IPS DF 6.9 (cell line): ENCODE measurements at places on chromosomes 4 and X.

DNA sequence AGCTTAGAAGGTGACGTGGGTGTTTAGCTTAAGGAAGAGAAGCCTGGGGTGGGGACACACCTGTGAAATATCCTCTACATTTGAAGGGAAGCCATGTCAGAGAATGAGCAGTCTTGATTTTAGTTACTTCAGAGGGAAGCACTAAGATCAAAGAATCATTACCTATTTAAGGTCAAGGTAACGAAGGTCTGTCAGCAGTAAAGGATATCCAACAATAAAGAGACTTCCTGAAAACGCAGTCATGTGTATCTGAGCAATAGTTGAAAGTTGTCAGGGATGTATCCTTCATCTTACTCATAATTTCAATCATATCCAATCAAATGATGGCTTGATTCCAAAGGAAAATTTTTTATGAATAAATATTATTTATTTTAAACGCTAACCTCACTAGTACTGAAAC, 33.5 kb downstream of the IGFBP7 start:
- no peak for DNase-seq

DNA sequence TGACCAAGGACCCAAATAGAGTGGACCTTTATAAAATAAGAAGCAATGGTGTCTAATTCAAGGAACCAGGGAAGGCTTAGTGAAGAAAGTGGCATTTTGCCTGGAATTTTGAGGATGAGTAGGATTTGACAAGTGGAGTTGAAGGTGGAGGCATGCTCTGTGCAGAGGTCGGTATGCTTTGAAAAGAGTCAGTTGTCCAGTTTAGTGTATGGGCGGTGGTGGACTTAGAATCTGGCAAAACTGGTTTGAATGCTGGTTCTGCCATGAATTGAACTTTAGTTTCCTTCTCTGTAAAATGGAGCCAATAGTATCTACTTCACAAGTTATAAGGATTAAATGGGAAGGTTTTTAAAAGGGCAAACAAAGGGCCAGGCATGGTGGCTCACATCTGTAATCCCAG, 29.7 kb downstream of the SEPTIN11 start:
- no peak for DNase-seq

DNA sequence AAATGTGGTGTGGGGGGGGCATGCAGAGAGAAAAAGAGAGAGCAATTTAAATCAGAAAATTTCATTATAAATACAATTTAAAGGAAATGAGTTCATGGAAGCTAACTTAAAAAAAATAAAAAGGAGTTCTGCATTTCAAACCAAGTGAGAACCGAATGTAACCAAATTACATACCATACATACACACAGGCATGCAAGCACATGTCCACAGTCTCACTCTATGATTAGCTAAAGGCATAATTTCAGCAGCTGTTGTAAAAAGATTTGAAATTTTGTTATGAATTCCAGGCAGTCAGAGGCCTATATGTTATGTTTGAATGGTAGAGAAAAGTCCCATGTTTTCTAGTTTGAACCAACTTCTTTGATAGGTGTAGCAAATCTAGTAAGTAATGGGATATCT, 611.6 kb upstream of the ADGRL3 start:
- no peak for DNase-seq

DNA sequence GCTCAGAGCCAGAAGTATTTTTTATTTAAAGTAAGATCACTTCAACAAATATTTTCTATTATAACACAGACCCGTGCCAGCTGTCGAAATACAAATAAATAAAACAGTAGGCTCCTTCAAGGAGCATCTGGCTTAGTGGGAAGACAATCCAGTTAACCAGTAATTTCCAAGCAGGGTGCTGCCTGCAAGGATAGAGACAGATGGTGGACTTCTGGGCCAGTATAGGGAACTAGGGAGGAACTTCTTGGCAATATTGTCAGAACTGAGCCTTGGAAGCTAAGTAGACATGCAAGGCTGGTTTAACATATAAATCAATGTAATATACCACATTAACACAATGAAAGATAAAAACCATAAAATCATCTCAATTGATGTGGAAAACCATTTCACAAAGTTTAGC, 17.0 kb upstream of the MTMR1 start:
- DNase-seq, result no peak

- no peak for DNase-seq
Measured at GRCh38 chr4:15550491-15550890, 80.8 kb downstream of the CC2D2A start.

DNA sequence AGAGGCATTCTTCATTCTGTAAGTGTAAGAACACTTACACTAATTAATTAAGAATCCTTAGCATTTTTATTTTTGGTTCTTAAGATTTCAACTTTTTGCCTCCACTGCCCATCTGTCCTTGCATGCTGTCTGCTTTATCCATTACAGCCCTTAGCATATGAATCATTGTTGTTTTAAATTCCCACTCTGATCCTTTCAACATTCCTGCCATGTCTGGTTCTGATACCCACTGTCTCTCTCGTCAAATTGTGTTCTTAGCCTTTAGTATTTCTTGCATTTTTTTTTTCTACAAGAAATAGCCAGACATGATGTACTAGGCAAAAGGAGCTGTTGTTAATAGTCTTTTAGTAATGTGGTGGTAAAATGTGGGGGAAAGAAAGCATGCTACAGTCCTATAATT, 1360.0 kb downstream of the TECRL start:
- no peak for DNase-seq

GRCh38 chrX:69279234-69279633, 114.0 kb upstream of the PJA1 start:
- DNase-seq, result no peak
